Small intestine (tissue), 16 donors: ENCODE measurements at places on chromosomes 16 and 17. TPM values are rescaled to one million over a fixed set of nuclear protein-coding genes. Genes with fewer than 3 reads are reported as not detected.
A peak's percentile ranks its signal among the peaks of the same experiment; 100 is the strongest.

GRCh38 chr17:45338023-45338781 lies 21.4 kb upstream of the MAP3K14 start:
- DNase-seq: no peak

DNA sequence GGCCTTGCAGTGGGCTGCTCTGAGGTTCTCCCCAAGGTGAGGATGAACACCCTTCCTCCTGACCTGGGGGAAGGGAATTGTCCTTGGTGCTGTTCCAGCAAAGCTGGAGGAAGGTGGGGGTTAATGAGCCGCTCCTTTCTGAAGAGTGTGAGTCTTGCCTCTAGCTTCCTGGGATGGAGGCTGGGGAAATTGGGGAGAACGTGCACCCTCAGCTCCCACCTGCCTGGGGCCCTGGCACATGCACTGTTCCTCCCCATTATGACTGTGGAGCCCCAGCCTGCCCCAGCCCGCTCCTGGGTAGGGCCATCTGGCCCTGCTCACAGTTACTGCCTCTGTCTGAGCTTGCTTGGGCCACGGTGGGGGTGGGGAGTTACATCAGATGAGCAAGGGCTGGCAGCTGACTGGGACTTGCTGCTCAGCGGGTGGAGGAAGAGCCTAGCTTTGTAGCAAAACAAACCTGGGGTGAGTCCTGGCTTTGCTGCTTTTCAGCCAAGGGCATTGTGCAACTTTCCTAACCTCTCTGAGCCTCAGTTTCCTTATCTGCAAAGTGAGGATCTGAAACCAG lies 11.1 kb downstream of the TNS4 start:
- DNase-seq: peak; percentile 31

KRTAP9-2 gene
- polyA plus RNA-seq: not detected

KRT35 gene
- polyA plus RNA-seq: not detected
